Left cardiac atrium (tissue), 4 donors: ENCODE measurements at places on chromosomes 2 and 18. TPM values are rescaled to one million over a fixed set of nuclear protein-coding genes. Genes with fewer than 3 reads are reported as not detected.

- no peak for DNase-seq
Measured at GRCh38 chr2:179860255-179861026, 971 bp downstream of the ZNF385B start.

The SIX3 gene
- total RNA-seq = not detected

DNA sequence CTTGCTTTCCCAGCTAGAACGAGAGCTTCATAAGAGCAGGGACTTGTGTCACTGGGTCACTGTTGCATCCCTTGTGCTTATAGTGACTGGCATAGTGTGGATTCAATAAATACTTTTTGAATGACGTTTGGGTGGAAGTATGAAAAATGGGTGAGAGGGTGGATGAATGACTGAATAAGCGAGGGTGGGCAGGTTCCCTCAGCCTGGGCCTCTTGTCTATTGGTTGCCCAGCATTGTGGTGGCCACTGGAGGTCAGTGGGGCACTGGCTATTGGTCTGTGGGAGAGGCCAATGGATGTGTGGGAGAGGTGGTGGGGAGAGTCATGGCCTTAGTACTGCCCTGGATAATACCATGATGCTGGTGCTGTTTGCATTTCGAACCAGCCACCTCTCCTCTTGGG lies 93.8 kb upstream of the SKOR2 start:
- DNase-seq = no peak

The CXCR4 gene
- total RNA-seq = 7.7 TPM

- no peak for DNase-seq
Measured at GRCh38 chr2:42256505-42256904, 87.4 kb downstream of the EML4 start.

DNA sequence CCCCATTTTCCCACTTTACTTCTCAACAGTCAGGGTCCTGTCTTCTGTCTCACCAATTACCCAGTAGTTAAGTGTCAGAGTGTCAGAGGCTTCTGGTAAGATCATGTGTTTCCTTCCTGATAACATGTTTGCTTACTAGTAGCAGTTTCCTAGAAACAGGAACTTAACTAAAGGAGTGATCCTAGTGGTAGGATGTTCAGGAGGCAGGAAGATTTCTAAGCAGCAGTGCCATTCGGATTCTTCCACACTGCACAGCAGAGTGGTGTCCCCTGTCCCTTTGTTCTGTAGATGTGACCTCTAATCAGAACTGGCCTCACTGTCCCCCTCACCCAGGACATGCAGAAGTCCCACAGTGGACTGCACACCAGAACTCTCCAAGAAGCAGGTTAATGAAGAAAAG lies 221.8 kb upstream of the OSR1 start:
- no peak for DNase-seq

The HOXD12 gene
- total RNA-seq = not detected

GRCh38 chr2:218671097-218671653 lies 627 bp downstream of the RNF25 start:
- DNase-seq = no peak

DNA sequence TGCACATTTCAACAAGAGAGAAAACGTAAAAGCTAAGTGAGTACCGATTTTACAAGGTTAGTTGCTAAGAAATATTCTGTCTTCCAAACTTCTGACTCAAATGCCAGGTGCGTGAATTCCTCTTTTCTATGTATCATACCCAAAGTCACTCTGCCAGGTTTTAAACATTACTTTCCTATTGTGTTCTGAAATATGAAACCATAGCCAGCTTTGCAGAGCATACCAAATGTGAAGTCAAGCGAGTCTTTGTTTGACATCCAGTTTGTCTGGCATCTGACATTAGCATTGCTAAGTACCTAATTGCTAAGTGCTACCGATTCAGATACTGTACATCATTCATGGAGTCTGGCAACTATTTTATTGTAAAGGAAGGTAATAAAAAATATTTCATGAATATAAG lies 321.9 kb upstream of the GALNT5 start:
- DNase-seq = no peak

The PRKAG3 gene
- total RNA-seq = 0.18 TPM

DNA sequence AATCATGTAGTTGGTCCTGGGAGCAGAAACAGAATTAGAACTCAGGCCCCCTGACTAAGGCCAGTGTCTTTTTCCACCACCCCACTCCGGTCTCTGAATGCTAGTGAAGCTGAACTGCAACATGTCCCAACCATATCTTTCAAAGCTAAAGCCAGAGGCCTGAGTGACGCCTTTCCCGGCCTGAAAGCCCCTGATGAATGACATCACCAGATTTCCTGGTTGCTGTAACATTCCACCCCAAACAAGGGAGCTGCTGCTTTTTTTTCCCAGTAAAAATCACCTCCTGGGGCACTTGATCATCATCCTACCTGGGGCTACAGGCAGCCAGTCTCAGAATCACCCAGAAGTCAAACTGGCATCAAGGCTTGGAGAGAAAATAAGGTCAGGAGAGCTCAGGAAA lies 162.7 kb downstream of the ARL4C start:
- peak; percentile 32 for DNase-seq
